ENCODE measurements at places on chromosomes 1 and 21.

DNA sequence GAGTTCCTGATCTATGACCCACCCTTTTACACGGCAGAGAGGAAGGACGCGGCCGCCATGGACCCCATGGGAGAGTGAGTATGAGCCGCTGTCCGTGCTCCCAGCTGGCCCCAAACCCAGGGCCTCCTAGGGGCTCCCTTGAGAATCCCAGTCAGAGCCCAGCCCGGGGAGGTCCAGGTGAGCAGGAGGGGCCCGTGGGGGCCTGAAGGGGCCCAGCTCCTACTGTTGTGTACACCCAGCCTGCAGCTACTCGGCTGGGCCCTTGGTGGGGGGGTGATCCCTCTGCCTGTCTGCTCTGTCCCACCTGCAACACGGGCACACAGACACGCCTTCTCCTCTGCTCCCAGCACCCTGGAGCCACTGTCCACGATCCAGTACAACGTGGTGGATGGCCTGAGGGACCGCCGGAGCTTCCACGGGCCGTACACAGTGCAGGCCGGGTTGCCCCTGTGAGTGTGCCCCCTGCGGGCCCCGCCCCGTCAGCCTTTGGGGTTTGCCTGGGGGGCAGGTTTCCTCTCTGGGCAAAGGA lies 28.6 kb upstream of the LRRC3 start:
- DNase-seq, result no peak

GRCh38 chr1:48469616-48470480 lies 2.2 kb downstream of the SPATA6 start:
- no peak for DNase-seq

DNA sequence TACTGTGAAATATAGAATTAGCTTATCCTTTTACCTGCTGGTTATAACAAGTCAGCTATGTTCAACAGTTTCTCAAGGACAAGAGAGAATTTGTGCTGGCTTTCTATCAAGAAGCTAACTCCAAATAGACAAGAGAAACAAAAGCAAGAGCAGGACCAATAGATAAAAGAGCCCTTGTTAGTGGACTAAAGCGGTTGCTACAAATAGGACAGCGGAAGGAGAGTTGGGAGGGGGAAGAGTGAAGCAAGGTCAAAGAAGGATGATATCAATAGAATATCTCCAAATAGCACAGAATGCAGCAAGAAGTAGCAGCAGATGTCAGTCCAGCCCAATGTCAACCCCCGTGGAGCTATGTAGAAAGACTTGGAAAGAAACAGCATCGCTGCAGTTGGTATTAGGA lies 53.0 kb upstream of the AKT3 start:
- no peak for DNase-seq

DNA sequence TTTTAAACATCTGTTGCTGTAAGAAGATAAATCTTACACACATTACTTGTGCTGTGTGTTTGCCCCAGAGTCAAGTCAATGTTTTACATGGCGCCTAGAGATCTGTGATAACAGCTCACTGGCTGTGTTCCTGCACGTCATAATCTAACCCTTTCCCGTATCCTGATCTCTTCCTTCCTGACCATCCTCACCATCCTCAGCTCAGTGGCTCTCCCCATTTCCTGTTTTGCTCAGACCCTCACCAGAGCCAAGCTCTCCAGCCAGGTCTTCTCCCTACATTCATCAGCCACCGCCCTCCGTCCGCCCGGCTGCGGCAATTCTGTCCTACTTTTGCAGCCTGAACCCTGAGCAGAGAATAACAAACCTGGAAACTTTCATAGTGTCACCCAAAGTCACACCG lies 824.7 kb downstream of the USP25 start:
- no peak for DNase-seq

- no peak for DNase-seq
These were observed 186.6 kb downstream of the GRIK1 start for GRCh38 chr21:29753216-29753615.

- no peak for DNase-seq
These were observed 1.1 kb downstream of the EFNA3 start for GRCh38 chr1:155079487-155080311.

All from stimulated activated CD4-positive, alpha-beta T cell treated with anti-CD3 and anti-CD28 coated beads, Interleukin-4, amount 100 ng/mL, for 48 hours (primary cell).